ENCODE measurements at places on chromosomes 5 and 9.

GRCh38 chr9:72907421-72907820 is 45.4 kb downstream of the ALDH1A1 start:
- DNase-seq, result no peak

- DNase-seq, result no peak
These were observed 5.8 kb upstream of the BICD2 start for GRCh38 chr9:92770360-92770995.

- no peak for DNase-seq
These were observed 302.4 kb downstream of the PDE4D start for GRCh38 chr5:59591162-59591561.

- no peak for DNase-seq
These were observed 295.5 kb upstream of the MSX2 start for GRCh38 chr5:174428895-174429294.

- no peak for DNase-seq
These were observed 50.1 kb downstream of the AMBP start for GRCh38 chr9:114027863-114028465.

- no peak for DNase-seq
These were observed 15.6 kb upstream of the CLK4 start for GRCh38 chr5:178642351-178642909.

- DNase-seq, result no peak
These were observed 92.1 kb upstream of the FBN2 start for GRCh38 chr5:128630121-128630520.

DNA sequence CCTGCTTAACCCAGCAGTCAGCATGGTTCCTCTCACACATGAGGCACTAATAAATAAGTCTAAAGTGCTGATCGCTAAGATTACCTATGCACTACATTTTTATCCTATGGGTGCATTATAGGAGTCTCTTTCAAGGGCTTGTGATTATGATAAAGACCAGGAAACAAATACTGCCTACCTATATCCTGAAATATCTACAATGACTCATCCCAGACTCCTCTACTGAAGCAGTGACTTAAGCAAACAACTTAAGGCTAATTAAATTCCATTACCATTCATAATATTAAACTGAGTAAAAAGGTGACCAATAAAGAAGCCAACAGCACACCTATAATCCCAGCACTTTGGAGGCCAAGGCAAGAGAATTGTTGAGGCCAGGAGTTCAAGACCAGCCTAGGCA is 338.4 kb downstream of the DNAH5 start:
- no peak for DNase-seq

DNA sequence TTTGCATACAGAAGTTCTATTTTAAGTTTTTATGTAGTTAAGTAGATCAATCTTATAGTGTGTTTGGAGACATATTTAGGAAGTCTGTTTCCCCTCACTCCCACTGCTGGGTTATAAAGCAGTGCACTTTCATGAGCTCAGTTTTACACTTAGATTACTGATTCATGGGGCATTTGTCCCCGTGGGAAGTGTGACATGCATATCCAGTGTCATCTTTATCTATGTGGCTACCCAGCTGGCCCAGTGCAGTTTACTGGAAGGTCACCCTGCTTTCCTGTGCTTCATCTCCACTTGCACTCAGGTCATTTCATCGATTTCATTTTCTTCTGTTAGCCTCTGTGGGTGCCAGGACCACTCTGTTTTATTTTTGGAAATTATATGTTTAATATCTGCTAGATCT is 49.1 kb downstream of the ADCY2 start:
- no peak for DNase-seq

DNA sequence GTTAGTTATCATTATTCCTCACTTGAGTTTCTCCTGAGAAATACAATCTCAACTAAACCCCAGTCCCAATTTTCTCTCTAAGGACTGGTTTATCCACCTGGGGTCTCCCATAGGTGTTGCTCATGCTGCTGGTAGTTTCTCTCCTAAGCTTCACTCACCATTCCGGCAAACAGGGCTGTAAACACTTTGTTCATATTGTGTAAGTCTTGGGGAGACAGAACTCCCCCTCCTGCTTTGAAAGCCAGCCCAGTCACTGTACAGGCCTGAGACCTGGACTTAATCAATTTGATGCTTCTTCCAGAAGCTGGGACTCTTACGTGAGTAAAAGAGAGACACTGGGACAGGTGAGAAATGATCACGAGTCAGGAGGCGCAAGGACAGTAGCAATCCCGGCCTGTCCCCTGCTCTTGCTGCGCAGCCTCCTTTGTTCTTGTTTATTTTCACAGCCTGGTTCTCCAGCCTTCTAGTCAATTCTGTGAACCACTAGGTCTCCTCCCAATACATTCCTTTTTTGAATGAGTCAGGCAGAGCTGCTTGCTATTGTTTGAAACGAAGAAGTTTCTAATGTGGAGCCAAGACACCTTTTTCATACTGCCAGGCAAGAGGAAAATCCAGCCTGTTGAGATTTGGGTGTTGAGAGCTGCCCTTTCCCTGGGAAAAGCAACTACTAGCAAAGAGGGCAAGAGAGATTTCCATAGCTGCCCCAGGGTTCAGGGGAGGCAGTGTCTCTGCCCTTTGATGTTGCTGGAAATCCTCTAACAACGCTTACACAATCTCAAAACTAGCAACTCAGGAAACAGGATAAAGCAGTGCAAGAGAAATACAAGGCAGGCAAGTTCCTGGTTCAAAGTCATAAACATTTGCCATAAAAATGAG is 9.2 kb upstream of the SHROOM1 start:
- no peak for DNase-seq

DNA sequence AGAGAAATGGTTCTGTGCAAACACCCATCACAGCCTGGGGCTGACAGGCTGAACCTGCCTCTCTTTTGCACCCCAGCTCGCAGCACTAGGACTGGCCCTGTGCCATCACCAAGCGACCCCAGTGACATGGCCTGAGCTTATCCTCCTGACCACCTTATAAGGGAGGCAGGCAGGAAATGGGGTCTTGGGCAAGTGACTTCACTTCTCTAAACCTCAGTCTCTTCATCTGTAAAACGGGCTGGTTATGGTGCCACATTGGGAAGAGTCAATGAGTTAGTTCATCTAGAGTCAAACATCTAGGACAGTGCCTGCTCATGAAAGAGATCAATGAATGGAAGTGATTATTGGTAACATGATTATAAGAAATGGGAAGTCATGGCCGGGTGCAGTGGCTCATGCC is 6.2 kb downstream of the SNCB start:
- DNase-seq, result no peak

GRCh38 chr5:134539732-134540131 is 14.3 kb downstream of the JADE2 start:
- no peak for DNase-seq

DNA sequence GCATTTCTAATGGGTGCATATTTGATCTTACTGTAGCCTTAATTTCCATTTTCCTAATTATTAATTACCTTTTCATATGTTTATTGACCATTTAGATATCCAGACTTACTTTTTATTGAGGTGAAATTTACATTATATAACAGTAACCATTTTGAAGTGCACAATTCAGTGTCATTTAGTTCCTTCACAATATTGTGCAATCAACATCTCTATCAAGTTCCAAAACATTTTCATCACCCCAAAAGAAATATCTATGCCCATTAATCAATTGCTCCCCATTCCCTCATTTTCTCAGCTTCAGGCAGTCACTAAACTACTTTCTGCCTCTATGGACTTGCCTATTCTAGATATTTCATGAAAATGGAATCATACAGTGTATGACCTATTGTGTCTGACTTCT is 5.9 kb downstream of the COL15A1 start:
- no peak for DNase-seq

DNA sequence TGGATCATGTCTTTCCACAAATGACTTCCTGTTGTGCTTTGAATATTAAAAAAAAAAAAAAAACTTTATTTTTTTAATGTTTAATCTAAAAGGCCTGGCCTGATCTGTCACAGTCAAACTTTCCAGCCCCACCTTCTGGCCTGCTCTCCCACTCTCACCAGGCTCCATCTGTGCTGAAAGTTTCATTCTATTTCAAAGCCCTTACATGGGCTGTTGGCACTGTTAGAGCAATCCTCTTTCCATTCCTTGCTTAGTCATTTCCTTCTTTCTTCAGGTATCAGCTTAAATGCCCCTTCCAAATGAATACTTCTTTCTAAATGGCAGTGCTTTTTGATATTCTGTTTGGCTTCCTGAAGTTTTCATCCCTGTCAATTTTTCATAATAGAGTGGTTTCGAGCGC is 1104.8 kb upstream of the C9orf72 start:
- DNase-seq, result no peak

DNA sequence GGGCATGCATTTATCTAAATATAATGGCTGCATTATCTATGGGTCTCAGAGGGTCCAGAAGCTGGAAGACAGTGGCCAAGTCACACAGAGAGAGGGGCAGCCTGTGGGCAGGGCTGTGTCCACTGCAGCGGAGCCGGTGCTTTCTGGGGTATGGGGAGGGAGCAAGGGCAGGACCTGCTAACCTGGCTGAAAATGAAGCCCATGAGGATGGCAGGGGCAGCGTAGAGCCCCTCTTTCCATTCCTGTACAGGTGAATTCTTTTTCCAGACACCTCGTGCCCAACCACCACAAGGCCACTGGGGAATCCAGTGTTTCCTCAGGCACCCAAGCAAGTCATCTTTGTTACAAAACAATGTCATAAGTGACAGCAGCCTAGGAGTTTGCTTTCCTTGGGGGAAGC is 305.9 kb upstream of the IRX4 start:
- DNase-seq, result no peak

- DNase-seq, result no peak
These were observed 315.0 kb downstream of the FER start for GRCh38 chr5:109062664-109063063.

DNA sequence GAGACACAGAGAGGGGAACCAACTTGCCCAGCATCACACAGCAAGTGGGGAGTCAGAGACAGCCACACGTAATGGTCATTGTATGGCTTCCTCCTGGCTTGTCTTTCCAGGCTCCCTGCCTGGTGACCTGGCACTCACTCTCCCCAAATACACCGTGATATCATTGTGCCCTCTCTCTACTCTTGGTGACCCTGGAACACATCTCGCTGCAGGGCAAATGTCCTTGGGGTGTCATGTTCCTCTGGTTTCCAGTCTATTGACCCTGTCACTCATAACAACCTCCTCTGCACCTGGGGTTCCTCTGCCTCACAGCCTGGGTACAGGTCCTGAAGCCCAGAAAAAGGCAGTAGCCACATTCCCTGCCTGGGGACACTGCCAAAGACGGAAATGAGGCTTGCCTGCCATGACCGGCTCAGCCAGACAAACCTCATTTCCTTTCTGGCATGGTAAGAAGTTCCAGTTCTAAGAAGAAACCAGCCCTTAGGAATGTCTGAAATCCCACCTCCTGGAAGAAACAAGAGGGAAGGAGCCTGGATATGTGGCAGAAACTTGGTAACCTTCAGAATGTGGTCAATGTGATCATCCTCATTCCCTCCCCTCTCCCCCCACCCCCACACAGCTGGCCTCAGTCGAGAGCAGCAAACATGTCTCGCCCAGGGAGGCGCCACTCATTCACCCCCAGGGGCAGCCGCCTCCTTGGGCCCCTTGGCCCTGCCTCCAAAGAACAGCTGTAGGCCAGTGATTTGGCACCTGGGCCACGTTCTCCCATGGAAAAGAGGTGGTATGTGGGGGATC is 30.6 kb upstream of the SMU1 start:
- no peak for DNase-seq

- no peak for DNase-seq
These were observed 62.9 kb downstream of the ZNF354C start for GRCh38 chr5:179123109-179123426.

DNA sequence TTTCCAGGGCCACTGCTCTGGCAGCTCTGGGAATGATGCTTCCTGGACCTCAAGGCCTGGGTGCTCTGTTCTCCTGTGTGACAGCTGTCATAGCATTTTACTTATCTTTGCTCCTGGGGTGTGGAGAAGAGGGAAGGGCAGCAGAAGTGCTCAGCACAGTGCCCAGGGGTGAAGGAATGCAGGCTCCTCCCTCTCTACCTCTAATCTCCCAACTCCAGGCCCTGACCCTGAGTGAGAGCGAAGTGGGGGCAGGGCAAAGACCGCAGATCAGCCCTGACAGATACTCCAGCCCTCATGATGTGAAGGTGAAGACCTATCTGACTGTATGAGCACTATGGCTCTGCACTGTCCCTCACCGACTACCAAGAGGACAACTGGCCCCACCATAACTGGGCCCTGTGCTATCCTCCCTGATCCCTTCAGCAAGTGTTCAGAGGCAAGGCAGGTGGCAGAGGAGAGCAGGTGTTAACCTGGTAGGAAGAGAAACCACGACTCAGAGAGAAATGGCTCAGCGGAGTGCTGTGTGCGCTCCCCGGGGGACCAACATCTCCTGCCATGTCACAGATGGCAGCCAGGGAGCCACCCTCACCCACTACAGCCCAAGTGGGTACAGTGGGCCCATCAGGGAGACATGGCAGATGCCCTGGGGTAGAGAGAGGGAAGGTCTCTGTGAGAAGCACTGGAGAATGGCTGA is 16.8 kb downstream of the ACSL6 start:
- DNase-seq, result no peak

GRCh38 chr9:123622711-123623241 is 266.8 kb downstream of the CRB2 start:
- DNase-seq, result no peak

- DNase-seq, result no peak
These were observed 6.3 kb downstream of the CRHBP start for GRCh38 chr5:76958991-76959767.

DNA sequence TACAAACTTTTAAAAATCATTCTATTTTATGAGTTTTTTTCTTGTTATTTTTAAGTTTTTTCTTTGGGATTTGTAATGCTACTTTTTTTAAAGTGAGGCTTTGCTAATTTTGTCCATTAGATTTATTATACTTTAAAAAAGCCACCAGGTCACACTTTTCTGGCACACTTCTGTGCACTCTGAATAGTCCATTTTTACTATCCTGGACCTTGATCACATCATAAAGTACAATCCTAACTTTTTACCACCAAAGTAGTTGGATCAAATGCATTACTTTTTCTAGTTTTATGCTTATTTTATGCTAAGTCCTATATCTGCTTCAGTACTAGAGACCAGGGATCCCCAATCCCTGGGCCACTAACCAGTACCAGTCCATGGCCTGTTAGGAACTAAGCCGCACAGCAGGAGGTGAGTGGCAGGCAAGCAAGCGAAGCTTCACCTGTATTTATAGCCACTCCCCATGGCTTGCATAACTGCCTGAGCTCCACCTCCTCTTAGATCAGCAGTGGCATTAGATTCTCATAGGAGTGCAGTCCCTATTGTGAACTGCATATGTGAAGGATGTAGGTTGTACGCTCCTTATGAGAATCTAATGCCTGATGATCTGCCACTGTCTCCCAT is 16.0 kb downstream of the FRRS1L start:
- DNase-seq, result no peak

DNA sequence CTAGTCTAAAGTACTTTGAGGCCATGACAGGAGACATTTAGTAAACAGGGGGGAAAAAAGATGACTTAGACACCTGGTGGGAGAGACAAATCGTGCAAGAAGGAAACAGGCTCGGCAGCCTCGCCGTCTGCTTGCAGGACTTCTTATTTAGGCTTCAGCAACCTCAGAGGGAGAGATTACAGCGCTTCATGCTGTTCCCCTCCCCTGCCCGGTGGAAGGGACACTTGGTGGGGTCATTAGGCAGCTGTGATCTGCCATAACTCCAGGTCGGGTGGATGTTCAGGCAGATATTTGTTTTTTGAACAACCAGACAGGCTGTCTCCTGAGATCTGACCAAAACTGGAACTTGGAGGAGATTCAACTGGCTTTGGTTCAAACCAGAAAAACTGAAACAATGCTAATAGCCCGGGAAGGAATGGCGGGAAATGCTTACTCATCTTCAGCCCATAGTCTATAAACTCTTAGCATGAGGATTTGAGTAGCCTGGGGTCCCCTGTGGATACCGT is 38.1 kb upstream of the CD180 start:
- no peak for DNase-seq

- DNase-seq, result no peak
These were observed 203.8 kb downstream of the SNCAIP start for GRCh38 chr5:122515709-122516431.

All from activated T-helper 2 cell treated with anti-CD3 and anti-CD28 coated beads, Interferon-gamma antibody, Interleukin-2, Interleukin-4, amounts not matched to agents 10 μg/mL and 5 μg/mL and 100 μg/mL, durations not matched to agents 14 hours and 24 hours and 36 hours (primary cell).